IPS-NIHi11 (cell line): ENCODE measurements at places on chromosomes 1 and 21.

DNA sequence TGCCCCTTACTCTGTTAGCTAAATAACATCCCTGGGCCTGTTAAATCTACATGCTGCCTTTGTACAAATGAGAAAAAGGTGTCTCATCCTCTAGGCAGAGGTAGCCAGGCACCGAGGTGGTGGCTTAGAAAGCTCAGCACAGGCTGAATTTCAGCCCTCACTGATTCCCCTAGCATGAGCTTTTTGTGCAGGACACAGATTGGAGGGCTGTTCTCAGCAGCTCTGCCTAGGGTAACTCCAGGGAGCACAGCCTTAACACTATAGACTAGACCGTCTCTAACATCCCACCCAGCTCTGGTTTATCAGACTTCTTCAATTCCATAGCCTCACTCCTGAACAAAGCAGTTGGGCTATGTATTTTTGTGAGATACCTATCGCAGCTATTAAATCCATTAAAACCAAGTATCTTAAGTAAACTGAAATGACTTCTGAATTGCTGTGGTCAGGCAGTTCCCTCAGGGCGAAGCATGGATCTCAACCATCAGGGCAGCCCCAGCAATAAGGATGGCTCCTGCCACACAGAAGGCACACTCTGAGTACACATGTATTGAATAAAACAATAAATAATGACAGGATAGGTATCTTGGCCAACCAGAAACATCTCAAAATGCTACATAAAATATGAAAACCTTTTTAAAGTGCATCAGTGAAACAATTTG, 14.8 kb downstream of the S100A6 start:
- no peak for DNase-seq

GRCh38 chr1:201676197-201676596, 137.3 kb downstream of the NAV1 start:
- DNase-seq, result peak; percentile 50

- no peak for DNase-seq
Measured at GRCh38 chr1:196466654-196467053, 141.6 kb downstream of the KCNT2 start.

GRCh38 chr21:39696618-39697017, 48.4 kb upstream of the IGSF5 start:
- peak; percentile 54 for DNase-seq

GRCh38 chr1:62784509-62785365, 805 bp downstream of the ATG4C start:
- no peak for DNase-seq

GRCh38 chr1:2303781-2304180, 75.7 kb downstream of the SKI start:
- DNase-seq, result no peak

GRCh38 chr1:72086394-72086793, 195.9 kb downstream of the NEGR1 start:
- DNase-seq, result no peak
